ENCODE measurements at places on chromosomes 12 and 14.
A peak's percentile ranks its signal among the peaks of the same experiment; 100 is the strongest.

GRCh38 chr14:91317381-91318308 lies 73.1 kb upstream of the GPR68 start:
- no peak for DNase-seq

- DNase-seq = no peak
These were observed 13.3 kb downstream of the ASCL1 start for GRCh38 chr12:102970780-102971179.

DNA sequence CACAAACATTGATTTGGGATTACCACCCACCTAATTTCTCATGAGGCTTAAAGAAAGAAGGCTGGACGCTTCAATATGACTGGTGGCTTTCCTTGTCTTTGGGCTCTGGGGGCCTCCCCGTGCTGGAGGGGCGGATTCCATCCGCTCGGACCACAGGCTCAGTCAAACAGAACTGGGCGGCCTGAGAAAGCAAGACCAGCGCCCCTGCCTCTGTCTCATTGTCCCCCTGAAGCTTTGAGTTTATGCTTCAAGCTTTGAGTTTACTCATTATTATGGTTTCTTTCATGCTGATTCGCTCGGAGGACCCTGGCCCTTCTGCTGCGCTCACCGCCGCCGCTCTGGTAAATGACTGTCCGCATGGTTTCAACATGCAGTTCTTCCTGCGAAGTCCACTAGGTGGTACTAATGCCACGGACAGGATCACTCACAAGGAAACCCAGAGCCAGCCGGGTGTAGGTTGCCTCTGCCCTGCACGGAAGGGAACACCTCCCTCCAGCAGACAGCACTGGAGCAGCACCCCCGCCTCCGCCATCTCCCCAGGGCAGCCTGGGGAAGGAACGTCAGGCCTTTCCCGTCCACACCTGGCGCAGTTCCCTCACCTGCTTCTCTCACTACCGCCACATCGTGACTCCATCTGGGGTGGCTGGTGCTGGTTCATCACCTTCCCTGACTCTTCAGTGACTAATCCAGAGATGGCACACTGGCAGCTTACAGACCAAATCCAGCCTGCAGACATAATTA lies 13.2 kb upstream of the TIGAR start:
- DNase-seq = peak; percentile 97

DNA sequence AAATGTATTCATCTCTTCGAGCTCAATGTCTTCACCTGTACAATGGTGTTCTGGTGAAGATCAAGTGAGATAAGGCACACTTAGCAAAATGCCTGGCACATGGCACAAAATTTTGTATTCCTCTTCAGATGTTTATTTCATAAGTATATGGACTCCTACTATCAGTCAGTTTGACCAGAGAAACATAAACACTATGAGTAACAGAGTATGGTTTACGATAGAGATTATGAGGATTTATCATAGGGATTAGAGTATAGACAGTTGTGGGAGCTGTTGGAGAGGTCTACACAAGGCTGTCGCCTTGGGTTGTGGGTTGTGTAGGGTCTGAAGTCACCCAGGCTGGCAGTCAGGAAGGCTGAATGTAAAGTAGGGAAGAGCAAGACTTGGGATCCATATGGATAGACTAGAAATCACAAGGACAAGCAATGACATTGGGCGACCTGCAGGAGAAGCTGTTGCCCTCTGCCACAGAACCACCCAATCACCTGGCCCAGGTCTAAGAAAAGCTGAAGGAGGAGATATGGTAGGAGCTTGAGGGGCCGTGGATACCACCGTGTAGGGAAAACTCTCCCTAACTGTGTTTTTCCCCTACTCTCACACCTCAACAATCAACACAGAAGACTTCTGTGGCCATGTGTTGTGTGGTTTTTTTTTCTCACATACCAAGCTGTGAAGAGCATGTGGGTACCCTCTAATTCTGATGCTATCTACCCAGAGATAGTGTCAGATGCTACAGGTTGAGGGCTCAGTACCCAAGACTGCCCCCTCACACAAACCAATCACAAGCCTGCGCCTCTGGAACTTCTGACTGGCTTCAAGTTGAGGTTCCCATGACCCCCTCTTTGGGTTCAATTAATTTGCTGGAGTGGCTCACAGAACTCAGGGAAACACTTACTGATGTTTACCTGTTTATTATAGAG lies 27.2 kb upstream of the RESF1 start:
- no peak for DNase-seq

- DNase-seq = peak; percentile 50
These were observed 12.4 kb upstream of the NRXN3 start for GRCh38 chr14:78157494-78158437.

DNA sequence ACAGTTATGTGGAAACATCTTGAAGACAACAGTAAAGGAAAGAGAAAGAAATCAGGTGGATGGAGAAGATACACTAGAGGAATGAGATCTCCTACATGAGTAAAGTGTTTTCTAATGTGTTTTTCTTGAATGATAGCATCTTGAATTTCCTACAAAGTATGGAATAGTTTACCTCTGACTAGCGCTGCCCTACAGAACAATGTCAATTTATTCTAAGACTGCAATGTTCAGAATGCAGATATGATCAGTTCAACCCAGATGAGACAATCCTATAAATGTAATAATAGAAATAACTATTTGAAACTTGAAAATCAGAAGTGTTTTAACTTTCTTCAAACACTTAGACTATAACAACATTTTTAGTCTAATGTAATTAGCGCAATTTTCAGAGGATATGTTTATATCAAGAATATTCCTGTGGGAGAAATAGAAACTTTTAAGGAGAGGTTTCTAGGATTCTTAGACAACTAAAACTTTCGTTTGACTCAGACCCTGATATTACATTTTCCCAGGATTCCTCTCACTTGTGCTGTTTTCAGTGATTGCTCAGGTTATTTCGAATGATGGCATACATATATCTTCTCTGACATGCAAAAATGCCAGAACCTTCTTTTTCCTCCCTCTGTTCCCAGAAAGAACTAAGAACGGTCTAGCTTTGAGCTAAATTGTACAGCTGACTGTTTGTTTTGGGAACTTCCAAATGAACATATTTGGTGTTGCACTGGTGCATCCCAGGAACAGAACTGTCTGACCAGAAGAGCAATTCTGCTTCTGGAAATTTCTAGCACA lies 1017.4 kb downstream of the DIO2 start:
- DNase-seq = no peak

DNA sequence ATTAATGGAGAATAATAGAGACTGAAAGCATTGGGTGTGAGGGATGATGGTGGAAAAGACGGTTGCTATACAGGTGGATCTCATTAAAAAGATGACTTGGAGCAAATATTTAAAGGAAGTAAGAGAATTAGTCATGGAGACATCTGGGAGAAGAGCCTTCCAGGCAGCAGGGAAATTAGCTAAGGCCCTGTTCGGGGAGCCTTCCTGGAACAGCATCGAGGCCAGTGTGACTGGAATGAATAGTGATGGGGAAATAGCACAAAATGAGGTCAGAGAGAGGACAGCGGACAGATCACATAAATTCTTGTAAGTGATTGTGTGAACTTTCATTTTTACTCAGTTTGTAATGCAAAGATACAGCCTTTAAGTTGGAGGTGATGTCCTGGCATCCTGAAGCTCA lies 842.3 kb downstream of the SLC6A15 start:
- DNase-seq = no peak

DNA sequence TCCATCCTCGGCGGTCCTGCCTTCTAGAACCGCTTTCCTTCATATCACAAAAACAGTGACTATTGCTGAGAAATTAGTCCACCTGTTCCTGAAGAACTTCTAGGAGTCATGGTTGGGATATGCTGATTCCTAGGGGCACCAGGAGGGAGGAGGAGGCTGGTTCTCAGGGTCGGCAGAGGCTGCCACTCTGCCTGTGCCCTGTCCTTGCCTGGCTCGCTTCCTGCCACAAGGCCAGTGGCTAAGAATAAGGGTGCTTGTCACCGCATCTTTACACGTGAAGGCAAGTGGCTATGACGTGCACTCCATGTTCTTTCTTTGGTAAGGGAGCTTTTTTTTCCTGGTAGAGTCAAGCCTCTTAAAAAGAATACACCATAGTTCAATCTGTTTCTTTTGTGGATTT lies 18.7 kb upstream of the DGLUCY start:
- no peak for DNase-seq
